H4 (cell line): ENCODE measurements at places on chromosomes 3 and 15. TPM values are rescaled to one million over a fixed set of nuclear protein-coding genes. Genes with fewer than 3 reads are reported as not detected.

ETV5 gene
- total RNA-seq: 56.7 and 73.9 TPM in 2 replicates

- no peak for DNase-seq
Observed at GRCh38 chr3:24375947-24376384, 118.7 kb downstream of the THRB start.

DNA sequence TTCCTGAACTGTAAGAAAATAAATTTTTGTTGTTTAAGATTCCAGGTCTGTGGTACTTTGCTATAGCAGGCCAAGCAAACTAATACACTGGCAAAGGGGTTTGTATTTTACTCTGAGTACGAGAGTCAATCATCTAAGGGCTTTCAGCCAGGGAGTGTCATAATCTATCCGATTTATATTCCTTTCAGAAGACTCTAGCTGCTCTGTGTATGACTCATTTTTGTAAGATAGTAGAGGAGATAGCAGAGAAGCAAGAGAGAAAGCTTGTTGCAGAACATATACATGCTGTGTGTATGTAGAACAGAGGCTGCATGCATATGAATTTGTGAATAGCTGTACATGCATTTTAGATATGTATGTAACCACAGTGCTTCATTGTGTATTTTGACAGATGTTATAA is 577.9 kb upstream of the EPHA6 start:
- DNase-seq: no peak

- DNase-seq: no peak
Observed at GRCh38 chr3:149455366-149455765, 19.1 kb upstream of the TM4SF4 start.

C3orf20 gene
- total RNA-seq: not detected in 2 replicates

NEO1 gene
- total RNA-seq: 40.2 and 47.7 TPM in 2 replicates

DNA sequence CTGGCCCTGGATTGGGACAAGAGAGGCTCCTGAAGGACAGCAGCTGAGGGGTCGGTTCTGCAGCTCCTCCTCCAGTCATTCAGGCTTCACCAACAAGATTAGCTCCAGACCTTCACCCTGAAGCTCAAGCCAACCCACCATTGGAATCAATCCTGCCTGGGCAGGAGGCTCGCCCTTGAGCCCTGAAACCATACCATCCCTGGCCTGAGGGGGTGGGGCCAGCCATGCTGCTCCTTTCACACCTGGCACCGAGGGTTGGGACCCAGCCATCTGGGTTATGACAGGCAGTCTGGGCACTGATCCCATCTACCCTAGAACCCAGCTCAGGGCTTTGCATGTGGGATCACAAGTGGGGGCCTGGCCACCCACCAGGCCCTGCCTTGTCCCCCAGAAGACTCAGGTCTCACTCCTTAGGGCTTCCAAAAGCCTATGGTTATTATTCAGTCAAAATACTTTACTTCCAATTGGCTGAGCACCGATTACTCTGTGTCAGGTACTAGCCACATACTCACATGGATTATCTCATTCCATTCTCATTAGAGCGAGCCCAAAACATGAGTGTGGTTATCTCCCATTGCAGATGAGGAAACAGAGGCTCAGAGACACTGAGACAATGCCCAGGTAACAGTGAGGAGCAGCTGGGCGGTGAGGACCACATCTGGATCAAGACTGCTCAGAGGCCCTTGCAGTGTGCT is 3.1 kb downstream of the ABHD14B start:
- no peak for DNase-seq

ENTPD3 gene
- total RNA-seq: not detected in 2 replicates

HRG gene
- total RNA-seq: not detected in 2 replicates

DNA sequence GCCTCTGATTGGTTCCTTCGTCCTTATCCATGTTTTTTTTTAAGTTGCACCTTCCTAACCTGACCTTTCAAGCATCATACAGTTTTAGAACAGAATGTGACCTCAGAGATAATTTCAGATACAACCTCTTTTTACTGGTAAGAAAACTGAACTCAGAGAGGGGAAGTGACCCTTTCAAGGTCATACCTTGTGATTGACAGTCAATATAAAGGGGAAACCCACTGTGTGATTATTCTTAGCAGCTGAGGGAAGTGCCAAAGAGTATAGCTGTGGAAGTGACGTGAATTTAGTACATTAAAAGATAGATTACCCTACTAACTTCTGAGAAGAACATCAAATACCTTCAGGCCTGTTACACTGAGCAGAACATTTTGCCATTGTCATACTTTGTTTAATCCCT is 319.4 kb downstream of the NEK10 start:
- no peak for DNase-seq

- no peak for DNase-seq
Observed at GRCh38 chr3:18396428-18396827, 28.7 kb downstream of the SATB1 start.

MRPL46 gene
- 32.9 and 46.9 TPM in 2 replicates for total RNA-seq

GDPGP1 gene
- total RNA-seq: 3.1 and 3.6 TPM in 2 replicates

GRCh38 chr3:87052499-87053260 is 61.7 kb upstream of the VGLL3 start:
- DNase-seq: no peak

DNA sequence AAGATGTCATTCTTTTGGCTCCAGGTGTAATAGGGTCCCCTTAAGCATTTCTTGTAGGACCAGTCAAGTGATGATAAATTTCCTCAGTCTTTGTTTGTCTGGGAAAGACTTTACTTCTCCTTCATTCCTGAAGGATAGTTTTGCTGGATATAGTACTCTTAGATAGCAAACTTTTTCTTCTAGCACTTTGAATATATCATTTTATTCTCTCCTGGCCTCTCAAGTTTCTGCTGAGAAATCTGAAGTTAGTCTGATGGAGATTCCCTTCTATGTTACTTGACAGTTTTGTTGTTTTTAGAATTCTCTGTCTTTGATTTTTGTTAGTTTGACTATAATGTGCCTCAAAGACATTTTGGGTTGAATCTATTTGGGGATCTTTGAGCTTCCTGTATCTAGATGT is 181.2 kb upstream of the HES1 start:
- no peak for DNase-seq

GRCh38 chr3:170360466-170360865 is 3.0 kb downstream of the SKIL start:
- DNase-seq: no peak

GRCh38 chr15:52537459-52537858 is 8.8 kb upstream of the MYO5A start:
- DNase-seq: no peak

DNA sequence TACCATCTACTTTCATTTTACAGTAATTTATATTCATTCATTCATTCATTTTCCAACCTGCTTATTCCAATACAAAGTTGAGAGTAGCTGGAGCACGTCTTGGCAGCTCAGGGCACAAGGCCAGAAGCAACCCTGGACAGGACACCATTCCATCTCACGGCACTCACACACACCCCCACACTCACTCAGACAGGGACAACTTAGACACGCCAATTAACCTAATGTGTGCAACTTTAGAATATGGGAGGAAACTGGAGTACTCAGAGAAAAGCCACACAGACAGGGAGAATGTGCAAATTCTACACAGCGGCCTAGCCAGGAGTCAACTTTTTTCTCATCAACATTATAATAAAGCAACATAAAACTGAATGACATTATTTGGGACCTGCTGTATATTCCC is 46.7 kb downstream of the IGF2BP2 start:
- DNase-seq: no peak

EFCAB12 gene
- total RNA-seq: 0.06 TPM in 1 of 2 replicates, not detected in the other

RETNLB gene
- not detected in 2 replicates for total RNA-seq

DNA sequence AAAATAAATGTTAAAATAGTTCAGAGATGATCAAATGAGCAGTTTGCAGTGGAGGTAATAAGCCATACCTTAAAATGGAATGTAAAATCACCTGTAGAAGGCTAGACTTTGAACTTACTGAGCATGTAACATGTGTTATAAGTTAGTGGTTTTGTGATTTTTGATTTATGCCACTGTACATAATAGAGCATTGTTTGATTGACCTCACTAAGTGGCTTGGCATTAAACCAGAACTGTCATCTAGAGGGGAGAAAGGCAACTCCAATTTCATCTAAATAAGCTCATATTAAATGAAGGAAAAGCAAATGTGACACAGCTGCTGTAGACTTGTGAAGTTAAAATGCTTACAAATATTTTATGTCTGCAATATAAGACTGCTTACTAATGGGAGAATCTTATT is 387.9 kb downstream of the ZIC1 start:
- DNase-seq: peak; percentile 9

RNU6-1 gene
- not detected in 2 replicates for total RNA-seq

GRCh38 chr3:3194861-3195260 is 15.4 kb upstream of the CRBN start:
- no peak for DNase-seq

DNA sequence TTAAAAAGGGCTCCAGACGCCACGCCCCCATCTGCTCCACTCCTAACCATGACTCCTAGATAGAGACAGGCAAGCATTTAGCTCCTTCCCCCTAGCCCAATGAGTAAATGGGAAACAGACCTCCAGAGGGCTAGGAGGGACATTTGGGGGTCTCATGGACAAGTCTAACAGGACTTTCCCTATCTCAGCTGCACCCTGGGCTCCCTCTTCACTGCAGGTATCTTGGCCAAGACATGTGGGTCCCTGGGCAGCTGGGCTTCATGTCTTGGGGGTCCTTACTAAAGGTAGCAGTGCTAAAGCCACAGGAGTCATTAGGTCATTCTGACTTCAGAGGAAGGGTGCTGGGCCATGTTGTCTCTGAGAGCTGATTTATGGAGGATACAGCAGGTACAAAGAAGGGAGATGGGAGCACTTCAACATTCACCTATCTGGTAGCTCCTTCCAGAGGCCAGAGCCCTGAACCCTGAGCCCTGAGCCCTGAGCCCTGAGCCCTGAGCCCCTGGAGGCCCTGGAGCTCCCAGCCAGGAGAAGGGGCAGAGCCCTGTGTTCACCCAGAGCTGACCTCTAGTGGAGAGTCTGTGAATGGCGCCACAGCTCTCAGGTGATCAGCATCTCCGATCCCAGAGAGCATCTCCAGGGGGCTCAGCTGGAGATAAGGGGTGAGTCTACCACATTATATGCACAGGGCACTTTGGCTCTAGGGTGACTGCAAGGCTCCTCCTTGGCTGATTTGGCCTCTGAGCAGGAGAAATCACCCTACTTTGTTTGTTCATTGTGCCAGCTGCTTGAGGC is 40.1 kb upstream of the EPHB1 start:
- DNase-seq: no peak

DAZL gene
- total RNA-seq: not detected in 2 replicates

DNA sequence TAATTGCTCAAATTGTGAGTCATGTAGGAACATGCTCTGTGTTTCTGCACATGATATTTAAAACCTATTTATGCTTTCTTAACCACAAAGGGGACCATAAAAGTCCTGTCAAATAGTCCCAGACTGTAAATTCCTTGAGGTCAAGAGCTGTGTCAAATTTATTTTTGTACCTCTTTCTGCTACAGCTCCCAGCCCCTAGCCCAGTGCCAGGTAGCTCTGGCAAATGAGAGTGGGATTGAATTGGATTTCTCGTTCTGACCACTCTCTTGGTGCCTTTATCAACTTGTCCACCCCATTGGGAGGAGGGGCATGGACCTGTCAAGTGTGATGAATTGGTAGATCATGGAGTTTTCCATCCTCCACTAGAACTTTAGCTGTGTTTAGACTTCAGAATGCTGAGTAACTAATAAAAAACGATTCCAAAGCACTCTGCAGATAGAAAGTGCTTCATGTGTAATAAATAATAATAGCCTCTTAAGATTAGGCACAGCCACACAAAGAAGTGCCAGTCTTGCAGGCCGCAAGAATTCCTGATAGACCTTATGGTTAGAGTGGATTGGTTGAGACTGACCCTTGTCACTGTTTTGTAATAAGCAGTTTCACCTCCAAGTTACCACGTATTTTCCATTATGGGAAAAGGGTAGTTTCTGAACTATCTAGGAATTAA is 120.4 kb downstream of the LPP start:
- DNase-seq: peak; percentile 48

TM4SF18 gene
- total RNA-seq: 0.08 and 0.39 TPM in 2 replicates

PXYLP1 gene
- total RNA-seq: 13.2 and 18.0 TPM in 2 replicates

C3orf85 gene
- total RNA-seq: not detected in 2 replicates

DNA sequence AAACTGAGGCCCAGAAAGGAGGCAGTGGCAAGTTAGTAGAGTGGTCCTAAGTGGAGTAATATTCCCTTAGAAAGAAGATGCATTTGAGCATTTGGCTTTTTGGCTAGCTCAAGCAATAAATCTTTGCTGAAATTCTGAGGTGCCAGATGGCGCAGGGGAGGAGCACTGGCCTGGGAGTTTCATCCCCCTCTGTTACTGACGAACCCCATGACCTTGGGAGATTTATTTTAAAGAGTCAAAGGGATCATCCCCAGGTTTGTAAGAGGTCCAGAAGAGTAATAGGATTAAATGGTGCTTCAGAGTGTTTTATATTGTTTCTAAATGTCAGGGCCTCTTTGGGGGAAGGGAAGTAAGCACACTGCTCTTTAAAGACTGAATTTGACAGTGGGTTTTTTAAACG is 85.1 kb upstream of the PIAS1 start:
- no peak for DNase-seq

DNA sequence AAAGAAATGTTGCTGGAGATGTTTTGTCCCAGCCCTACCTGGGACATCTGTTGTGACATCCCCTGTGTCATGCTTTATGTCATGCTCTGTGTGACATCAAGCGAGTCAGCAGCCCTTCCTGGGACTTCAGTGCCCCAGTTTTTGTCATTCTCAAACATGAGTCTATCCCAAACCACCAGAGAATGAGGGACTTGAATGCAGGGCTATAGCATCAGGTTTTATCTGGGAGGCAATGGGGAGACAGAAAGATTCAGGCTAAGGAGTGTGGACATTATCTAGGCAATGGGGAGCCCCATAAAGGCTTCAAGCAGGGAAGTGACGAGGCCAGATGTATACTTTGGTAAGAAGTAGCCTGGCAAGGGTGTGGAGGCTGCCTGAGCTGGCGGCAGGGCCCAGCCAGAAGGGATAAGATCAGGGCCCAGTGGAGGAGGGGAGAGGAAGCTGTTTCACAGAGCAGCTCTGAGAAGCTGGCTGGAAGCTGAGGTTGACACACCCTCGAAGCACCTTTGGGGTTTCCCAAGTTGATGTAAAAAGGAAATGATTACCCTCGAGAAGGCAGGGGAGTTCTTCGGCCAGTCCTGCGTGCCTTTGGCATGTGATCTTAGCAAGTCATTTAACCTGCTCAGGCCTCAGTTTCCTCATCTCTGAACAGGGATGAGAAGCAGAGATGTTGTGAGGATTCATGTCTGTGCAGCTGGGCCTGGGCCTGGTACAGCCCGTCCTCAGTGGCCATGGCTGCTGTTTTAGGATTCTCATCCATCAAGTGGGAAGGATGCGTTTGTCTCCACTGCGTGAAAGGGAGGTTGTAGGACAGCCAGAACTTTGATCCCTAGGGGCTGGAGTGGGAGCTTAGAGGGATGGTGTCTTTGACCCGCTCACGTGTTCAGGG is 34.3 kb downstream of the IRAK2 start:
- DNase-seq: no peak

GRCh38 chr15:39192979-39193560 is 387.8 kb upstream of the THBS1 start:
- no peak for DNase-seq

DNA sequence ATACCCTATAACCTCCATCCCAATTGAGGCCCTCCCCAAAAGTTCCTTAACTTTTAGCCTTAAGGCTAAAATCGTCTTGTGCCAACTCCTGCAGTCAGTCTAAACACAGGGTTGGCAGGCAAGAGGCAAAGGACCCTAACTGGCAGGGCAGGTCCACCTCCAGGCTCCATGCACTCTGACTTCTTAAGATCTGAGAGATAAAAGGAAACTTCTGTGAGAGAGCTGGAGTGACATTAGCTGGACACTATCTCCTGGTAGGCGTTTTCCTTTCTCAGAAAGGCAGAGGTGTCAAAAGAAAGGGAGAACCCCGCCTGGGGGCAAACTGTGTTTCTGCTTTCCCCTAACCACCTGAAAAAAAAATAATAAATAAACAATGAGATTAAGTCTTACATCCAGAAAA is 3.6 kb downstream of the CHSY1 start:
- no peak for DNase-seq
